ENCODE measurements at places on chromosomes 13 and 19. TPM values are rescaled to one million over a fixed set of nuclear protein-coding genes. Genes with fewer than 3 reads are reported as not detected.

The SLC25A41 gene
- total RNA-seq = not detected

The PDX1 gene
- total RNA-seq = not detected

The AKAP8L gene
- 54.1 TPM for total RNA-seq

The PGLYRP1 gene
- not detected for total RNA-seq

The FGF9 gene
- not detected for total RNA-seq

The SYCN gene
- total RNA-seq = not detected

GRCh38 chr13:79937771-79938216, 403.1 kb downstream of the SPRY2 start:
- DNase-seq = peak; percentile 19

- no peak for DNase-seq
Observed at GRCh38 chr19:39941151-39941550, 6.7 kb upstream of the FCGBP start.

DNA sequence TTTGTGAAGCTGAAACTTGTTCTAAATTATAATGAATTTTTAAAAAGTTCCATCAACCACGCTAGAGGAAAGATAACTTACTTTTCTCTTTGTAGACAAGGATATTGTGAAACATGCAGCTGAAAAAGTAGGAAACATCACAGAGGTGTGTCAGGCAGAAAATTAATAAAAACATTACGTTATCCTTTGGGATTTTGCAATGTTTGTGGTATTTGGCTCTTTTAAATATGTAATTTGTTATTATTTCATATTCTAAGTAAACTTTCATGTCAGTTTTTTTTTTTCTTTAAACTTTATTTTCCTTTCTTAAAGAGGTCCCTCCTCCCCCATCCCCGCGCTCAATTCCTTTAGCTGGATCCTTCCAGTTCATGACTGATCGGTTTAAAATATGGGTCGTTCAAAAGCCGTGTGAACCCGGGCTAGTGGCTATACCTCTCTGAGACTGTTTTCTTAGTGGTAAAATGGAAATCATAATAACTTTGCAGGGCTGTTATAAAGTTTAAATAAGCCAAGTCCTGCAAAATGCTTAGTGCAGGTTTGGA, 740 bp upstream of the CCDC61 start:
- DNase-seq = no peak

- DNase-seq = peak; percentile 54
Observed at GRCh38 chr13:46683676-46684260, 113.2 kb downstream of the ESD start.

DNA sequence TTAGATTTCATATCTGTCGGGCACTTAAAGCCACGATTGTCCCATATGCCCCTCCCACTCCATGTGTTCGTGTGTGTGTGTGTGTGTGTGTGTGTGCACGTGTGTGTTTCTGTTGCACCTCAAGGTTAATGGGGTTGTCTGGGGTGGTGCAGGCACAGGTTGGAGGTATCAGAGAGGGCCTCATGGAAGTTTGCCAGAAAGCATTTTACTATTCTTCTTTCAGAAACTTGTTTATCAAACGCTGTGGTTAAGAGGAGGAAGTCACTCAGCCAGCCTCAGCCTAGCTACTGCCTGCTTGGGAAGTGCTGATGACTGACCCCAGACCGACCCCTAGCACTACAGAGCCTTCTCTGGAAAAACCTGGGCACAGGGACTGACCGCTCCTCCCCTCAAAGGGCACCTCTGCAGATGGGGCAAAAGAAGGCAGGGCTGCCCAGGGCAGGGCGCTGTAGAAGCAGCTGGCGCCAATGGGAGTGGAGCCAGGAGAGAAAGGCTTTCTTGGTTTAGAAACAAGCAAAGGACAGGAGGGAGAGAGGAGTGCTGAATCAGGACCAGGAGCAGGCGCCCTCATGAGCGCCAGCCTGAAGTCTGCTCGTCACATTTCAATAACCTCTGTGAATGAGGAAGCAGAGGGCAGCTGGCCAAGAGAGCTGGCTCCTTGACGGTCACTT, 3.9 kb downstream of the SIAH3 start:
- no peak for DNase-seq

DNA sequence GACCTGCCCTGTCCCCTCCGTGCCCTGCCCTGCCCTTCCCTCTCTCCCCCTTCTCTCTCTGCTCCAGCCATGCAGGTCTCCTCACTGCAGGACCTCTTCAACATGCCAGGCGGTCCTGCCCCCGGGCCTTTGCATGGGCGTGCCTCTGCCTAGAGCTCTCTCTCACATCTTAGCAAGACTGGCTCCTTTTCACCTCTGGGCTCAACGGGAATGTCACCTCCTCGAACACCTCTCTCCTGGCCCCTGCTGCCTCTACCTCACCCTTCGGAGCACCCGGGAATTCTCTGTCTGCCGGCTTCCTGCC, 5.6 kb downstream of the MFSD12 start:
- DNase-seq = no peak

- DNase-seq = peak; percentile 53
Observed at GRCh38 chr13:75566658-75567057, 17.1 kb downstream of the UCHL3 start.

Measured in LHCN-M2 (cell line).